ENCODE measurements at places on chromosomes 12 and 14. TPM values are rescaled to one million over a fixed set of nuclear protein-coding genes. Genes with fewer than 3 reads are reported as not detected.

KRT2 gene
- total RNA-seq: not detected

KRT6C gene
- not detected for total RNA-seq

COX8C gene
- total RNA-seq: not detected

PDZRN4 gene
- not detected for total RNA-seq

CELA1 gene
- not detected for total RNA-seq

ANO6 gene
- total RNA-seq: 71.6 TPM

CRIP1 gene
- 7.5 TPM for total RNA-seq

GNS gene
- 123 TPM for total RNA-seq

MYO1H gene
- total RNA-seq: not detected

MYL2 gene
- total RNA-seq: not detected

HSPB8 gene
- total RNA-seq: 22.6 TPM

FAM186B gene
- not detected for total RNA-seq

KRT4 gene
- not detected for total RNA-seq

SPIC gene
- not detected for total RNA-seq
